ENCODE measurements at places on chromosomes 1 and 21.

GRCh38 chr1:58434607-58435006 is 111.9 kb downstream of the OMA1 start:
- no peak for DNase-seq
- no peak overlapping the region for H3K27ac ChIP-seq

GRCh38 chr1:71427066-71427465 is 346.2 kb upstream of the ZRANB2 start:
- no peaks in the 10 kb centered on the region for H3K27me3 ChIP-seq
- H3K36me3 ChIP-seq = no peaks in the 10 kb centered on the region
- no peaks in the 10 kb centered on the region for H3K4me1 ChIP-seq

DNA sequence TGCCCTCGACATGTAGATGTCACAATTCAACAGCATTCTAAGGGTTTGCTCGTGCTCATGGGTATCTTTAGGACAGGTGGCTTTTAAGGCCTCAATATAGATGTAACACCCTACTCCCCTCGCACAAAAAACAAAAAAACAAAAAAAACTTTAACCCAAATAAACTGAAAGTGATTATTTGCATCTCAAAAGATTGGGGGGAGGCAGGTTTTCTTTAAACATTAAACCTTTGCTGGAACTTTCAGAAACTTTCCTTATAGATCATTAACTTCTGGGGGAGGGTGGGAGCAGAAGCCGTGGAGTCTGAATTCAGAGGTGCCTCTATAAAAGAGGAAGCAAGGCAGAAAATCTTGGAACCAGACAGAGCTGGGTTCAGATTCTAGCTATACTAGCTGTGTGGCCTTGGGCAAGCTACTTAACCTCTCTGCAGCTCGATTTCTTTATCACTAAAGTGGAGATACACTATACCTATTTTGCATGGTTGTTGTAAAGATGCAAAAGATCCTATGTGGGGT is 3.2 kb upstream of the KIAA1614 start:
- H3K36me3 ChIP-seq = no peaks in the 10 kb centered on the region
- DNase-seq = no peak
- H3K27me3 ChIP-seq = peaks cover 9% of the 10 kb centered on the region
- no peak overlapping the region for H3K27ac ChIP-seq

- no peak overlapping the region for H3K4me3 ChIP-seq
- no peaks in the 10 kb centered on the region for H3K36me3 ChIP-seq
- DNase-seq = no peak
- H3K4me1 ChIP-seq = peaks cover 2% of the 10 kb centered on the region
Measured at GRCh38 chr1:222994511-222995235, 148.4 kb downstream of the TLR5 start.

DNA sequence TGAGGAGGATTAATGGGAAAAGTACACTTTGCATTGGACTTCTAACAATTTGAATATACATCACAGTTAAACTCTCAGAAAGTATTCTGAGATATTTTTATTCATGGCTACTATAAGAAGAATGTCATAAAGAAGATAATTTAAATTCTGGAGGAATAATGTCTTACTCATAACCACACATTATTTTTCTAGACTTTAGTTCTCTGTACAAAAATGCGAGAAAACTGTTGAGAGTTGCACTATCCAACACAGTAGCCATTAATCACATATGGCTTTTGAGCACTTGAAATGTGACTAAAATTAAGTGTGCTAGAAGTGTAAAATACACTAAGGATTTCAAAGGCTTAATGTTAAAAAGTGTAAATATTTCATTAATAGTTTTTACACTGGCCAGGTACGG is 53.8 kb downstream of the CRB1 start:
- H3K4me1 ChIP-seq = no peaks in the 10 kb centered on the region
- no peak overlapping the region for H3K27ac ChIP-seq
- H3K36me3 ChIP-seq = no peaks in the 10 kb centered on the region
- DNase-seq = no peak
- no peaks in the 10 kb centered on the region for H3K27me3 ChIP-seq
- H3K4me3 ChIP-seq = no peak overlapping the region

GRCh38 chr1:15345705-15346345 is 63.9 kb upstream of the EFHD2 start:
- no peak for DNase-seq
- H3K27ac ChIP-seq = no peak overlapping the region
- H3K4me3 ChIP-seq = no peak overlapping the region
- no peaks in the 10 kb centered on the region for H3K36me3 ChIP-seq
- H3K27me3 ChIP-seq = no peaks in the 10 kb centered on the region
- no peaks in the 10 kb centered on the region for H3K4me1 ChIP-seq

GRCh38 chr1:36641776-36642175 is 159.1 kb upstream of the CSF3R start:
- no peaks in the 10 kb centered on the region for H3K36me3 ChIP-seq
- no peak overlapping the region for H3K27ac ChIP-seq
- no peak overlapping the region for H3K4me3 ChIP-seq
- no peaks in the 10 kb centered on the region for H3K4me1 ChIP-seq

DNA sequence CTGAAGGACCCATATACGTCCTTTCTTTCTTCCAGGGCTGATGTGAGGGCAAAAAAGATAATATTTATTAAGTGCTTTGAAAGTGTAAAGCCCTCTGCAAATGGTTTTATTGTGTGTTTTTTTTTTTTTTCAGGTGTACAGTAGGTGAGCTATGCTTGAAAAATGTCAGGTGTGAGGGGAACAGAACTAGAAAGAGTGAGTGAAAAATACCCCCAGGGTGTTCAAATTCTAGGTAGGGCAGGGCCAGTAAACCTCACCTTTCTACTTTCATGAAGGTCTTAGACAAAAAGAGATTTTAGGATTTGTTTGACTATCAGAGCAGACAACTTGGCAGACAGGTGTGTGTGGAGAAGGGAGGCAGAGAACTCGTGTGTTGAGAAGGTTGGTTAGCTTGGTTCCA is 51.3 kb downstream of the ARHGEF11 start:
- no peak overlapping the region for H3K27ac ChIP-seq
- no peaks in the 10 kb centered on the region for H3K27me3 ChIP-seq
- DNase-seq = no peak
- H3K36me3 ChIP-seq = no peaks in the 10 kb centered on the region
- no peaks in the 10 kb centered on the region for H3K4me1 ChIP-seq

GRCh38 chr1:9297831-9298230 is 5.1 kb downstream of the SPSB1 start:
- peak overlapping the region; percentile 63 for H3K27ac ChIP-seq
- no peak for DNase-seq
- H3K27me3 ChIP-seq = no peaks in the 10 kb centered on the region
- H3K36me3 ChIP-seq = no peaks in the 10 kb centered on the region
- no peak overlapping the region for H3K4me3 ChIP-seq

- no peak overlapping the region for H3K4me3 ChIP-seq
- no peak overlapping the region for H3K27ac ChIP-seq
- DNase-seq = no peak
- H3K4me1 ChIP-seq = no peaks in the 10 kb centered on the region
Measured at GRCh38 chr1:119188926-119189325, 48.5 kb upstream of the WARS2 start.

DNA sequence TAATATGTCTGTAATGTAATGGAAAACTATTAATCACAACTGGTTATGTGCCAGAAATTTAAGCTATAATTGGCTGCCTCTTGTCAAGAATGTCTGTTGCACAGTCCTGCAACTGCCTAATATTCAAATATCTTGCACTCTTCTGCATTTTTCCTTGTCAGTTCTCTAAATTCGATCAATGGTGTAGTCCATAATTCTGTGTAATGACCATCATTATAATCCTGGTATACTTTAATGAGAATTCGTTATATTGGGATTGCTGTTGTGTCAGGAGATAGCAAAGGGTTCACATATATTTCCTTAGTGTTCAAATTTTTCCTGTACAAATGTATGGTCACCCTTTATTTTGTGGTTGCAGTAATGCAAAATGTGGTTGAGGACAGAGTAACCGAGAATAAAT is 4.8 kb downstream of the NTNG1 start:
- no peak overlapping the region for H3K27ac ChIP-seq
- DNase-seq = no peak
- no peaks in the 10 kb centered on the region for H3K4me1 ChIP-seq
- no peak overlapping the region for H3K4me3 ChIP-seq
- peaks cover 25% of the 10 kb centered on the region for H3K27me3 ChIP-seq

DNA sequence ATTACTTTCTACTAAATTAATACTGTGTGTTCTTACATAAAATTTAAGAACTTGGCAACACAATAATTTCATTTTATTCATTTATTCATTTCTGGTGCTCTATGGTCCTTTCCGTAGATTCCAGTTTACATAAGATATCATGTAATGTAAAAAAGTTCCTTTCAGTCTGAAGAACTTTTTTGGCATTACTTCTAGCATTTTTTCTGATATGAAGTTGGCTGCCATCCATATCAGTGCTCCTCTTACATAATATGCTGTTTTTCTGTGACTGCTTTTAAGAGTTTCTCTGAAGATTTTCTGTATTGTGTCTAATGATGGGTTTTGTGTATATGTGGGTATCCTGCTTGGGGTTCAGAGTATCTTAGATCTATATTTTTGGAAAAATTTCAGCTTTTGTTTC is 34.8 kb downstream of the LIN9 start:
- no peak overlapping the region for H3K4me3 ChIP-seq
- peaks cover 2% of the 10 kb centered on the region for H3K4me1 ChIP-seq
- no peak overlapping the region for H3K27ac ChIP-seq
- no peaks in the 10 kb centered on the region for H3K36me3 ChIP-seq

DNA sequence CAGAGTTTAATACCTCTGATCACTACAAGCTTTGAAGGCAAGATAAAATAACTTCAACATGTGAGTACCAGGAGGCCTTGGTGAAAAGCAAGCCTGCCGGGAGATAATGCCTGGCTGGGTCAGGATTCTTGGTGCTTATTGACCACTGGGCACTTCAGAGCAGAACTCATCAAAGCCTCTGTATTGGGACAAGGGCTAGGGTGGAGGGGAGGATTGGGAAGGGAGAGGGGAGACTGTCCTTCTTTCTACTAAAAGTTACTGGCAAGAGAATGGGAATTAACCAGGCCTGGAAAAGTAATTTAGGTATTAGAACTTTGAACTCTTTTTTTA is 35.2 kb downstream of the NEK2 start:
- peak; percentile 29 for DNase-seq
- no peaks in the 10 kb centered on the region for H3K27me3 ChIP-seq
- H3K27ac ChIP-seq = peak overlapping the region; percentile 82
- peaks cover 43% of the 10 kb centered on the region for H3K4me1 ChIP-seq
